Panc1 (cell line): ENCODE measurements at places on chromosomes 7 and 10. TPM values are rescaled to one million over a fixed set of nuclear protein-coding genes. Genes with fewer than 3 reads are reported as not detected.

DNA sequence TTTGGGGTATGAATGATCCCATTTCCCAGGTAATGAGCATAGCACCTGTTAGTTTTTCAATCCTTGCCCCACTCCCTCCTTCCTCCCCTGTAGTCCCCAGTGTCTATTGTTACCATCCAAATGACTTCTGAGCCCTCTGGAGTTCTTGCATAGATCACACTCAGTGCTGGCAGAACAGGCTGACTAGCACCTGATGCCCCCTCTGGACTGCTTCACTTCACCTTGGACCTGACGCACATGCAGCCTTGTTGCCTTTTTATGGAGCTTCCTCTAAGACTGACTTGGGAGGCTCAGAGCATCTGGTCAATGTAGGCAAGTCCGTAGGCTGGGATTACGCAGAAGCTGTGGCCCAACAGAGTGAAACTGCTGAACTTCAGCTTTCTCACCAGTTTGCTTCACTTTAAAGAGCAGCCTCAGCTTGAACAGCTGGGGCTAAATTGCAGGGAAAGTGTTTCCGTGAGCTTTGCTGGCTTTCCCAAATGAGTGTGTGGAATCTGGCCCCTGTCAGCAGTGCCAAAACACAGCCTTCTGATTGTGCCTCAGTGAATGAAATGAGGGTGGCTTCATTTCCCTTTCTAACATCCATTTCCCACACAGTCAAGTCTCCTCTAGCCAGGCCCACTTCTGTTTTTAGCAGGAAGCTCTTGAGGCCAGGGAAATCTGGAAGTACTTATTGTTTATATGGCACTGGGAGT is 48.5 kb downstream of the NXPH1 start:
- H3K27me3 ChIP-seq, result no peaks in the 10 kb centered on the region
- no peaks in the 10 kb centered on the region for H3K4me1 ChIP-seq
- H3K27ac ChIP-seq, result no peak overlapping the region
- no peak for DNase-seq

DNA sequence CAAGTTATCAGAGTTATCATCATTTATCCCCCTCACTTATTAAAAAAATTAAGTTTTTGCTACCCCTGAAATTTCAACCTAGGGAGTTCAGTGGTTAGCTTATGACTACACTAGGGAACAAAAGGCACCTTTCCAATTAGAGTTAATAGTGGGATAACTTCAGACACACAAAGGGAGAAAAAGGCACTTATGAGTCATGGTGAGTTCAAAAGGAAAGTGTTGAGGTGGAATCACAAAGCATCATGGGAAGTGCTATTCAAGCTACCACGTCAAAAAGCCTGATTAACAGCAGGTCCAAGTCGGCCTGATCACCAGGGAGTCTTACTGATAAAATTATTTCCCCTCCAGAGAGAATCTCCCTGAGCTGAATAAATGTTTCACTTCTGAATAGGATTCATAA is 165.7 kb downstream of the C7orf25 start:
- DNase-seq, result no peak
- H3K36me3 ChIP-seq, result no peaks in the 10 kb centered on the region
- no peak overlapping the region for H3K27ac ChIP-seq
- no peaks in the 10 kb centered on the region for H3K4me1 ChIP-seq

Gene KCNMA1
- total RNA-seq, result 91.9 TPM

- H3K27ac ChIP-seq, result no peak overlapping the region
- H3K4me1 ChIP-seq, result no peaks in the 10 kb centered on the region
- no peak for DNase-seq
Observed at GRCh38 chr7:106679153-106679931, 18.4 kb upstream of the CCDC71L start.

Gene AKR1D1
- total RNA-seq, result not detected

Gene PRTFDC1
- 3.0 TPM for total RNA-seq

Gene CDK14
- 3.0 TPM for total RNA-seq

Gene SLC26A5
- total RNA-seq, result not detected

- no peaks in the 10 kb centered on the region for H3K4me1 ChIP-seq
- H3K36me3 ChIP-seq, result no peaks in the 10 kb centered on the region
- H3K4me3 ChIP-seq, result no peak overlapping the region
Observed at GRCh38 chr10:57769298-57769697, 498.4 kb downstream of the IPMK start.

Gene SAMD9L
- total RNA-seq, result 1.3 TPM
